ENCODE measurements at places on chromosomes 16 and 17.

GRCh38 chr17:19533036-19533717 is 477 bp upstream of the SLC47A1 start:
- DNase-seq: no peak

DNA sequence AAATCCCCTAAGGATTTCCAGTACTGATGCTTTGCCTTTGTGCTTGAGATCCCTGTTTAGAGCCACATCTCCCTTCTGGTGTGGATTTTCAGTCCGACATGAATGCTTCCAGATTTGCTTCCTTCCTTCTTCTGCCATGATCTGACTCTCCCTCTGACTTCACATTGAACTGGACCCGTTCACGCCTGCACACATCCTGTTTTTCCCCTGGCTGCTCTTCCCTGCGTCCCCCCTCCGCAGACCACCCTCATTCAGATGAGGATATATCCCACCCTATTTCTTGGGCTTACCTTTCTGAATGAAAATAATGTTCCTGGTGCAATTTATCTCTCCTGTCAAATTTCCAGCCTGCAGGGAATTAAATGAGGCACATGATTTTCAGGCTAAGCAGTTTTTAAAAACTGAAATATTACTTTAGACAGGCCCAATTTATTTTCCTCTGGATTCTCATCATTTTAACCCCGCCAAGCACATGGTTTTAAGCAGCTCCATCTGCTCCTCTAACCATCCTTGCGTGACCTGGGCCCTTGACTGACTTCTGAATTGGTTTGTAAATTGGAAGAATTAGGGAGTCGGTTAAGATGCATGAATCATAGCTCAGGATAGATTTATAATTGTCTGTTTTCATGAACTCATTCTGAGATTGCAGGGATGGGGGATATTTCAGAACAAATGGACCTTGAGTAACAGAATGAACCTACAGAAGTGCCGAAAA is 59.2 kb downstream of the BMERB1 start:
- DNase-seq: no peak

GRCh38 chr17:59002126-59002525 is 104.6 kb downstream of the TRIM37 start:
- DNase-seq: no peak

GRCh38 chr17:73248532-73248931 is 13.1 kb downstream of the CPSF4L start:
- DNase-seq: no peak

DNA sequence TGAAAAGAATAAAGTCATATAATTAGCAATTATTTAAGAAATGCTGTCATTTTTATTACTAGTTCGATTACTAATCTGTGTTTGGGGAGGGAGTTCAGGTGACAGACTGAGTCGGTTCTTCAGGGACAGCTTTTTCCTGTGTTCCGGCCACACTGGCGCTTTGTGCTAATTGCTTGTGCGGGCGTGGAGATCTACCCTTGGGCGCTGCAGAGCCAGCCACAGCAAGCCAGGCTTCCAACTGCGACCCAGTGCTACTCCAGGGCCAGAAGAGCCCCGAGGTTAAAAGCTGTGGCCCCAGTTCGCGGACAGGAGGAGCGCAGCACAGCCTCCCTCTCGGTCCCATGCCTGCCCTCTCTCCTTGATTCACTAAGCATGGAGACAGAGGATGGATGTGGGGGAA is 6.5 kb upstream of the OR2C1 start:
- DNase-seq: no peak

- no peak for DNase-seq
Observed at GRCh38 chr17:45162025-45162687, 481 bp downstream of the HEXIM2 start.

GRCh38 chr17:7834542-7834956 is 532 bp downstream of the KDM6B start:
- DNase-seq: peak; percentile 59

GRCh38 chr16:9258423-9259051 is 167.1 kb downstream of the HAPSTR1 start:
- no peak for DNase-seq

- DNase-seq: no peak
Observed at GRCh38 chr17:45440161-45440778, 7.6 kb upstream of the ARHGAP27 start.

DNA sequence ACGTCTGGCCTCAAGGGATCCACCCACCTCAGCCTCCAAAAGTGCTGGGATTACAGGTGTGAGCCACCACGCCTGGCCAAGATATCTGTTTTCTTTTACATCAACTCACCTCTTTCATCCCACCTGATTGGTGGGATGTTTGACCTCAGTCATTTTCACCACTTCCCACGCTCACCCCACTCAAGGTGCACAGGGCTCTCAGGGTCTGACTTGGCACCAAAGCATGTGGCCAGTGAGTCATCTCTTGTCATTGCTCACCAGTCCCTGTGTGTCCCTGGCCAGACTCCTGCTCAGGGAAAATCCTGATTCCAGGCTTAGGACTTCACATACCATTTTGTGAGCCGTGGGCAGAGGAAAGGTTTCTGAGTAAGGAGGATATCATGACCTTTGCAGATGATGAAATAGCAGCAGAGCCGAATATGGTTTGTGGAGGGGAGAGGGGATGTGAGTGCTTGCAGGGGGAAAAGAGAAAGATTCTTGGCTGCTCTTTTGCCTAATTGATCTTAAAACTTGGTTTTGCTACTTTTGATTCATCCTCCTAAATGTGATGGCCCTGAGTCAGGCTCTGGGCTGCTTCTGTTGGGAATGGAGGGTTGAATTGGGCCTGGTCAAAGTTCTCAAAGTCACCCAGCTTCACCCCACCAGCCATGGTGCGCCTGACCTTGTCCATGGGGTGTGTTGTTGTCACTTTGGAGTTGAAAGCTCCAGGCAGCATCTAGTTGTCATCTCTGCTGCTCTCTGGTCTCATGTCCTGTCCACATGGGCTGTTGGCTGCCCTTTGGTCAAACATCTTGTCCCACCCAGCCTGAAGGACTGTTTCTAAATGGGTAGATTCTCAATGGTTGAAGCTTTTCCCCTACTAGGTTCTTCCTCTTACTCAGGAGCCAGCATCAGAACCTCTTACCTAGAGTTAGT is 6.0 kb upstream of the KCNH6 start:
- DNase-seq: no peak

GRCh38 chr16:10616419-10616755 is 36.0 kb upstream of the EMP2 start:
- DNase-seq: no peak

DNA sequence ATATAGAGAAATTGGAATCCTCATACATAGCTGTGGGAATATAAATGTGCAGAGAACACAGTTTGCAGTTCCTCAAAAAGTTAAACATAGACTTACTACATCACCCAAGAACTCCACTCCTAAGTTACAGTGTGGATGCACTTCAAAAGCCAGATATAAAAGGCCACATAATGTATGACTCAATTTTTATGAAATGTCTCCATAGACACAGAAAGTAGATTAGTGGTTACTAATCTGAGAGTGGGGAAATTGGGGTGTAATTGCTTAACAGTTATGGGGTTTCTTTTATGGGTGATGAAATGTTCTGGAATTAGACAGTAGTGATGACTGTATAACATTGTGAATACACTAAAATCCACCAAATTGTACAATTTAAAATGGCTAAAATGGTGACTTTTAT is 60.9 kb downstream of the CACNG1 start:
- DNase-seq: no peak

DNA sequence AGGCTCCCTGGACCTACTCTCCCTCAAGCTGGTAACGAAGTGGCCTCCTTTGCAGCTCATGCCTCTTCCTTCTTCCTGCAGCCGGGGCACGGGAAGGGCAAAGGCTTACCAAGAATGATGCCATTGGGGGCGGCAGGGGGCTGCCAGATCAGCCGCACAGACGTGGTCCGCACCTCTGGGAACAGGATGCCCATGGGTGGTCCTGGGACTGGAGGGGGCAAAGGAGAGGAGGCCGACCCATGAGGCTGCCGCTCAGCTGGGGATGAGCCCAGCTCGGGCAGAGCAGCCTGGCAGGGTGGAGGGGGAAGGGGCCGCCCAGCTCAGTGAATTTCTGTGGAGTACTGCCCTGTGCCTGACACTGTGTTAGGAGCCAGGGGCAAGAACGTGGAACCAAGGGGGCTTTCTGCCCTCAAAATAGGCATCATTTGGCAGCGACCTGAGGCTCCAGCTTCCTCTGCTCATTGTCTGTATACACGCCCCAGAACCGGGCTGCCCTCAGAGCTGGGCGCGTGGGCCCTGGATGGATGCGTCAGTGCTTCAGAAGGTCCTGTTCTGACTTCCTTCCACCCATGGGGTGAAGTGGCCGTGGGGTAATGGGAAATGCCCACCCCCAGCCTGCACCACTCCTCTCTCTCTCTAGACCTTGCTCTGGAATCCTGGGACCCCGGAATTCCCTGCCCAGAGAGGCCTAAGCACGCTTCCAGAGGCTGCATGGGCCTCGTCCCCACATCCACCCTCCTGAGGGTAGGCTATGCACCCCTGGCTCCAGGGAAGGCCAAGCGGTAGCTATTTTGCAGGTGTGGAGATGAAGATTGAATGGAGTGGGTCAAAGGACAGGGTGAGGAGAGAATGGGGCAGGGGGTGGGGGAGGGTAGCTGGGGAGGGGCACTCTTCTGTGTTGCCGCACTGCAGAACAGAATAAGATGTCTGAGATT is 79.8 kb upstream of the CDC42EP4 start:
- DNase-seq: no peak

- DNase-seq: no peak
Observed at GRCh38 chr16:86127366-86127765, 228.4 kb downstream of the IRF8 start.
